ENCODE measurements at places on chromosomes 4 and X.

DNA sequence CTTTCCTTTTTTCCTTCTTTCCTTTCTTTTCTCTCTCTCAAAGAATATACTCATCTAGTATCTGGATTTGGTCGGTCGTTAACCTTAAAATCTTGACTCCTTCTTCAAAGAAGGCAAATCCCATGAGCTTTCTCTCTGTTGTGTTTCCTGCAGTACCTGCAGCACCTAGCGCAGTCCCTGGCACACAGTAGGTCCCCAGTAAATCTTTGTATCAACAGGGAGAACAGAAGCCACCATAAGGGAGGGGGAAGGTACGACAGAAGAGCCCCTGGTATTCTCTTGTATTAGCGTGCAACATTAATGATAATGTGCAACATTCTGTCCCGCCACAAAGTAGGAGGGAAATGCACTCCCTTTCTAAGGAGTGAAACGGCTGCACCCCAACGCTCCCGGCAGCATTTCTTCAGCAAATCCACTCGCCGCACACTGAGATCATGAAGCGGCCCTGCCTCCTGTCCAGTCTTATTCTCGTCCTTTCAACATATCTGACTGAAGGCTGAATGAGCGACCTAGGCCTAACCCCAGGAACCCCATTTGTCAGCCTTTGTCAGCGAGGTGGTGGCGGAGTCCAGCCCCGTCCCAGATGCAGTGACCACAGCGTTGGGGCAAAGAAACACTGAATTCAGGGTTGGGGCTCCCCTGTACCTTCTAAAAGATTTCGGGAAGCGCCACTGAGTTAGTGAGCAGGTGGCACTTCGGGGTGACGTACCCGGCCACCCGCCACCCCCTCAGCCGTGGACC is 133.7 kb downstream of the AMELX start:
- DNase-seq, result no peak

GRCh38 chrX:48532161-48532560 is 7.4 kb upstream of the TBC1D25 start:
- no peak for DNase-seq

DNA sequence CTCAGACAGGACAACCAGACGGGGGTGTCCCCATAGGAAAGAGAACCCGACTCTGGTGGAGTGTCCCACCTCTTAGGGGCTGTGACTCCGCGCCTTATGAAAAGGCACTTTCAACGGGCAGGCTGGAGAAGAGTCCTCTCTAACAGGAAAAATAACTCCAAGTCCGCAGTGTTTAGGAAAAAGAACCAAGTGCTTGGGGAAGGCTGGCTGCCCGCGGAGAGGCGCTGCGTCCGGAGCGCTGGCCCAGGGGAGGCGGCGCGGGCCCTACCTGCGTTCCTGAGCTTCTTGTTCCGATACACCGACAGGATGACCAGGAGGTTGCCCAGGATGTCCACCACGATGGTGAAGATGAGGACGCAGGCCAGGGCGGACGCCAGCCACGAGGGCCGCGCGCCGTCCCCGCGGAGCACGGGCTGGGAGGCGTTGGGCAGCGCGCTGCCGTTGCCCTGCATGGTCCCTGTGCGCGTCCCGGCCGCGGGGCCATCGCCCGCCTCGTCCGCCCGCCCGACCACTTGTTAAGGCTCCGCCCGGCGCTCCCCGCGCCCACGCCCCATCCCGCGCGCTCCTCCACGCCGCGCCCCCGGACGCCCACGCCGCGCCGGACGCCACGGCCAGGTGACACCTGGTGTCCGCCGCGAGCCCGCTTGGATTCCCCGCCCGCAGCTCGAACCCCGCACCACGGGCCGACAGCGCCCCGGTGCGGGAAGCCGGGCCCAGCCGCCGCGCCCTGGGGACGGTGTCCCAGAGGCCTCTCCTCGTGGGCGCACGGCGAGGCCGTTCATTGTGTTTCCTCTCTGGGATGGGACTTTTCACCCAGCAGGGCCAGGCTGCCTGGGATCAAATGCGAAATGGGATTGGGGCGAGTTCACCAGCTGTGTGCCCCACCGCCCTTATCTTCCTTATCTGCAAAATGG is at the start of gene MTNR1A:
MTNR1A (minus strand) TSS at position 654 of the 914 bp plus-strand sequence; CDS start at position 452, 202 bp downstream.
- DNase-seq, result no peak

DNA sequence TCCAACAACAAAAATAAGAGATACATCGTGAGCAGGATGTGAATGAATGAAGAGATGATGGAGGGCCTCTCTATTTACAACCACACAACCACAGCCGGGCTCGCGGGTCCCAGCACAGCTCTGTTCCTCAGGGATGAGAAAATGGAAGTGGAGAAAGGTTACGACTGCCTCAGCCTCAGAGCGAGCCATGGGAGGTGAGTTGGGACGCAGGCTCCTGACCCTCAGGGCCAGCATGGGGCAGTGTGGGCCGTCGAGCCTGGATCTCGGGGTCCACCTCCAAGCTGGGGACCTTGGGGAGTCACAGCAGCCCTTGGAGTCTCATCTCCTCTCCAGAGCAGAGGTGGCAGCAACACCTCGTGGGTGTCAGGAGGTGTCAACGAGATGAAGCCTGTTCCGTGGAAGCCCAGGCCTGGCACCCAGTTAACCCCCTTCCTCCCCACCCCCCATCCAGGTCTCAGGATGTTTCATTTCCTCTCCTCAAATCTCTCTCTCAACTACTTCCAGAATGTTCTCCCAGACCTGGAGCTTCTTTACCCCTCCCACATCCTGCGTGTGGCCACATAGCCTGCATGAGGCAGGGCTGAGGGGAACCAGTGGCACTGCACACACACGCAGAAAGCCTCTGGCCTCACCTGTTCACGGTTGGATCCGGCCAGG is 25.9 kb downstream of the C4orf50 start:
- DNase-seq, result peak; percentile 56

- DNase-seq, result no peak
Observed at GRCh38 chrX:39398963-39399261, 597.7 kb downstream of the MID1IP1 start.

DNA sequence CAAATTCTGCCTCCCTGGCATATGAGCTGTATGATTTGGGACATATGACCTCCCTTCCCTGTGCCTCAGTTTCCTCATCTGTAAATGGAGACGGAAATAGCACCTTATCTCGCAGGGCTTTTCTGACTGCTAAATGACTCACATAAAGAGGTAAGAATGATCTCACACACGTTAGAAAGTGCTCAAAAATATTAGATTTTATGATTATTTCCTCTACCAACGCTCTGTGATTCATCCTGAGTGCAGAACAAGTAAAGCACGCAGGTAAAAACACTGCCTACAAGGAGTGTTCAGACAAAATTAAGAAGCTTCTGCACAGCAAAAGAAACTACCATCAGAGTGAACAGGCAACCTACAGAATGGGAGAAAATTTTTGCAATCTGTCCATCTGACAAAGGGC is 21.1 kb downstream of the ACSL1 start:
- no peak for DNase-seq

GRCh38 chr4:958696-959337 is 14.6 kb downstream of the DGKQ start:
- no peak for DNase-seq

GRCh38 chr4:80685214-80685613 is 345.3 kb upstream of the BMP3 start:
- no peak for DNase-seq

GRCh38 chr4:53863158-53863557 is 201.2 kb downstream of the CHIC2 start:
- no peak for DNase-seq

- no peak for DNase-seq
Observed at GRCh38 chr4:20878806-20879205, 178.5 kb downstream of the PACRGL start.

GRCh38 chrX:13090339-13091110 is 46.1 kb upstream of the FAM9C start:
- DNase-seq, result no peak

DNA sequence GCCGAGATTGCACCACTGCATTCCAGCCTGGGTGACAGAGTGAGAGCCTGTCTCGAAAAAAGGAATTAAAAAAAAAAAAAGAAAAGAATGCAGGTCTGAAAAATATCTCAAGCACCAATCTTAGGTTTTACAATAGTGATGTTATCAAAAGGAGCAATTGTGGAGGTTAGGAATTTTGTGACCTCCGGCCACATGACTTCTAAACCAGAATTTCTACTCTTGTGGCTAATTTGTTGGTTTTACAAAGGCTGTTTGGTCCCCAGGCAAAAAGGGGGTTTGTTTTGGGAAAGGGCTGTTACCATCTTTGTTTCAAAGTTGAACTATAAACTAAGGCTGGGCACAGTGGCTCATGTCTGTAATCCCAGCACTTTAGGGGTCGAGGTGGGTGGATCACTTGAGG is 15.4 kb upstream of the ZNF41 start:
- DNase-seq, result no peak

DNA sequence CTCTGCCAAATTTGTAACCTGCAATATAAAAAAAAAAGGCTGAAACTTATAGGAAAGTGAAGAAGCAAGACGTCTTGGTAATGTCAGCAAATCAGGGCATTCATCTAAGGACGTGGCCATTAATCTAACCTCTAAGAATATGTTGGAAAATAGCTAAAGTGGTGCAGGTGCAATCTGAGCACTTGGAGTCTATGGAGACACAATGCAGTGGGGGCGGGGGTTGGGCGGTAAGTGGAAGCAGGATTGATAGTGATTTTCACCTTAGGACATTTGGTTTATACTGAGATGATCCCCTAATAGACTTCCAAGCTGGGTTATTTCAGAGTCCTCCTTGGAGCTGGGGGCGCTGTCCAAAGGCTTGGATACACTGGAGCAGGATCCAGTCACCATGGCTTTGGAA is 283.4 kb downstream of the EPHA5 start:
- DNase-seq, result no peak

DNA sequence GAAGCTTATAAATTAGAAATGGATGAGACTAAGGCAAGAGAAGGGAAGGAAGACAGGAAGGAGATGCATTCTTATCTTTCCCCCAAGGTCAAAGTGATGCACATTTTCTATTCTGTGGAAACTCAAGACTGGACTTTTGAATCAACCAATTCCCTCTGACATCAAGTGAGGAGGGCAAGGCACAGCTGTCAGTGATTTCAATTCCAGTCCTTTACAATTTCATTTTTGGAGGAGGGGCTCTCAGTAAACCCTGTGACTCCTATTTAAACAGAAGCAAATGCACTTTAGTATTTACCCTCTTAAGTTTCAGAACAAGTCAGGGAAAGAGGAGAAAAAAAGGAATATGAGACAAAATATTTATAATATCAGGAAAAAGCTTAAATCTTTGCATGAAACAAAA is 134.0 kb downstream of the MGST2 start:
- no peak for DNase-seq

DNA sequence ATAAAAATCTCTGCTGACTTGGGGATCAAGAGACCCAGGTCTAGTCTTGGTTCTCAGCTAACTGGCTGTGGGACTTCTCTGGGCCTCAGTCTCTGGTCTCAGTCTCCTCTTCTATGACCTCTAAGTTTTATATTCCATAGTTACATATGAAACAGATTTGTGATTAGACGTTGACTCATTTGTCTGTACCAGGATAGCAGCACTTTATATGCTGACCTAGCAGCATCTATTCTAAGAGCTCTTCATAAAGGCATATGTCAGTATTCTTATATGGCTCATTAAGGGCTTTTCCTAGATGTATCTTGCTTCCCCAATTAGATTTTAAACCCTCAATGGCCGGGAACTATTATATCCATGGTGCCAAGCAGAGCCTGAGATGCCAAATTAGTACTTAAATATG is 12.7 kb downstream of the GRPR start:
- no peak for DNase-seq

DNA sequence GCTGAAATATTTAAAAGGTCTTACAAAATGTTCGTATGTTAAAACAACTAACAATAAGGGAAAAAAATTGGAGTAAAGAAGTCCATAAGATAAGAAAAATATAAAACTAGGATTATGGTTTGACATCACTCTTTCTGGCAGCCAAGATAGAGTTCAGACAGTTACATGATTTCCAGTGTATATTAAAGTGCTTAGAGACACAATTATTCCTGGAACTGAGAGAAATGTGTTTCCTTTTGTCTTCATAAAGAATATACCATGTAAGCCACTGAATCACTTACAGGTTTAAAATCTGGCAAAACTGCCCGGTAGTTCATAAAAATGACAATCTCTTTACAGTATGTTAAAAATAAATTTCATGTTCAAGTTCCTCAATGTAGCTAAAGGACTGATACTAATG is 538.7 kb upstream of the ATOH1 start:
- no peak for DNase-seq

- DNase-seq, result no peak
Observed at GRCh38 chr4:39961311-39961877, 16.3 kb downstream of the PDS5A start.

DNA sequence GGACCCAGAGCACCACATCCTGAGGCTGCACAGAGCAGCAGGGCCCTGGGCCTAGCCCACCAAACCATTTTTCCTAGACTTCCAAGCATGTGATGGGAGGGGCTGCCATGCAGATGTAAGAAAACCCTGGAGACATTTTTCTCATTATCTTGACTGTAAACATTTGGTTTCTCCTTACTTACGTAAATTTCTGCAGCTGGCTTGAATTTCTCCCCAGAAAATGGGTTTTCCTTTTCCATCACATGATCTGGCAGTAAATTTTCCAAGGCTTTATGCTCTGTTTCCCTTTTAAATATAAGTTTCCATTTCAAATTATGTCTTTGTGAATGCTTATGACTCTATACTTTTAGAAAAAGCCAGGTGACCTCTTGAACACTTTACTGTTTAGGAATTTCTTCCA is 945.9 kb upstream of the NDST4 start:
- no peak for DNase-seq

DNA sequence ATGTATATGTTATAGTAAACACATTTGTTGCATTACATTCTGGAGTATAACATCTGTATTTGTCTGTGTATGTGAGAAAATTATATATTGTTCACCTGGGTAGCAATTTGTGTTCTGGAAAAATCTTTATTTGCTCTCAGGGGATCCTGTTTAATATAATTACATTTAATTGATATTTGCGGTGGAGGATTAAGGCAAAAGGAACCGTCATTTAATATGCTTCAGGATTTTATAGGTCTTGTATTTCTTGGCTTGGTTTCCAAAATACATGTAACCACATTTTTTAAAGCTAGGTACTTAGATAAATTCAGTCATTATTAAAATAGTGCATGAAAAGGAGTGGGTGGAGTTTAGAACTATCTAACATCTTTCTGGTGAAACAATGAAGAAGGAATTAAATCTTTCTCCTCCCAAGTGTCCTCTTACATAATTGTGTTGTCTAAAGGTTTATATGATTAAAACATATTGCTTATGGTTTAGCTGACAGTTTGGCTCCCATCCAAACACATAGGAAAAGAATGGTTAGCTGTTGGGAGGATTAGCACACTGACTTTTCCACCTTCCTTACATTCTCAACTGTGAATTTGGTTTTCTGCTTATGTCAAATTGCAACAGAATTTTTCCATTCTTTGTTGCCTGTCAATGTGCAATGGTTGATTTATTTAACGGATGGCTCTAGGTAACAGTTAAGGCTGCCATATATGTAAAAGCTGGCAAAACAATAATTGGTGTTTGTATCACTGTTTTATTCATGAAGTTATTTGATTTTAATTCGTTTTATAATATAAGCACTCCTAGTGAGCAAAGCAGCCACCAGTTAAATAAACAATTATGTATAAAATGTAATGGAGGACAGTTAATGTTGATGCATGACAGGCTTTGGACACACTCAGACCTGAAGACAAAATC is 250.8 kb upstream of the SFRP2 start:
- DNase-seq, result no peak

- no peak for DNase-seq
Observed at GRCh38 chrX:53239474-53239873, 14.5 kb upstream of the KDM5C start.

GRCh38 chr4:183588169-183588675 is 70.8 kb downstream of the RWDD4 start:
- no peak for DNase-seq

- DNase-seq, result no peak
Observed at GRCh38 chr4:187449702-187450101, 545.9 kb upstream of the ZFP42 start.

Measured in coronary artery (tissue), 2 donors.